Thyroid gland (tissue), 4 donors: ENCODE measurements at places on chromosomes 7 and 10. TPM values are rescaled to one million over a fixed set of nuclear protein-coding genes. Genes with fewer than 3 reads are reported as not detected.

DNA sequence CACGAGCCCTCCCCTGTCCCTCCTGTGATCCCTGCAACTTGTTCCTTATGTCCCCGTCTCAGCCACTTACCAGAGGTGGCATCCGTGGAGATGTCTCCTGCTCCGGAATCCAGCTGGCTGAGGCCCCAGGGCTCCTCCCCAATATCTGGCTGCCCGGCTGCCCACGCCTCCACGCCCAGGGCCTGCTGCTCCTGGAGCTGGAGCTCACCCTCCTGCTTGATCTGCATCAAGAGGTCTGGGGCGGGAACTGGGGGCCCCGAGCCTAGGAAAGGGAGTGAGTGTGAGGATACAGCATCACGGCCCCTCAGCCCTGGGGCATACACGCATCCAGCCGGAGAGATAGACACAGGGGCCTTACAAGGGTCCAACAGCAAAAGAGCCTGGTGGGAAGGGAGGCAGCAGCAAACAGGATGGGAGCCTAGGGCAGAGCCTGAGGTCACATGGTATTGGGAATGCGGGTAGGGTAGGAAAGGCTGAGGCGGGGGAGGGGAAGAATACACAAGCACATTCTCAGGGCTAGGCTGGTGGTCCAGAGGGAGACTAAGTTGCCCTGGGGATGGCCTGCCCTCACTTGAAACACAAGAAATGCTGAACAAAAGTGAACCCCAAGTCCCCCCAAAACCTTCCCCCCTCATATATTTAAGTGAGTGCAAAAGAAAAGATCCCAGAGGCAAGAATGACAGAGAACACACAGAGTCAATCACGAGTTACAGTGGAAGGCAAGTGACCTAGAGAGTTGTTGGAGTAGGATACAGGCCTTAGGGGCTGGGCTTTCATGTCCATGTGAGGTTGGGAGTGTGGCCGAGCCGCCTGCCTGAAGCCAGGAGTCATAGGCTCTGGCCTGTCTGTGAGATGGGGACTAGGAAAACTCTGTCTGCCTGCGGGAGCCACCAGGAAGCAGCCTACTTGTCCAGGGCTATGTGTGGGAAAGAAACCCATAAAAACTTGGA, 16.9 kb upstream of the ZNF777 start:
- no peaks in the 10 kb centered on the region for H3K4me1 ChIP-seq
- no peaks in the 10 kb centered on the region for H3K27me3 ChIP-seq
- H3K36me3 ChIP-seq: peaks cover 30% of the 10 kb centered on the region

GRCh38 chr10:111598433-111599059, 521.7 kb downstream of the ADRA2A start:
- no peaks in the 10 kb centered on the region for H3K27me3 ChIP-seq
- no peak overlapping the region for H3K27ac ChIP-seq
- no peaks in the 10 kb centered on the region for H3K4me1 ChIP-seq
- no peak overlapping the region for H3K4me3 ChIP-seq
- H3K36me3 ChIP-seq: no peaks in the 10 kb centered on the region

DNA sequence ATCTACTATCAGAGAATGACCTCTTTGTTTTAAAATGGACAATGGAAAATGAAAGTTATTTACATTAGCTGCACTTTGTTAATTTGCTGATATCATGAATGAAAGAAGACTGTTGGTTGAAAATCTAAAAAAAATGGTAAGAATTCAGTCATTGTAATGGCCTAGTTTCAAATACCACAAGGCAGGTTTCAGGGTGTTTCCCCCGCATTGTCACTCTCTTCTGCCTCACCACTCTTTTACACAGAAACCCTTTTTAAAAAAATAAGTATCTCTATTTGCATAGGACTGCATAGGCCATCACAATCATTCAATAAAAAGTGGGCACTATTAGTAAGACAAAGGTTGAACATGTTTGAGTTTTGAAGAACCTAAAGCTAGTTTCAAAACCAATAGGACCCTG, 737.1 kb downstream of the INHBA start:
- H3K36me3 ChIP-seq: no peaks in the 10 kb centered on the region
- no peaks in the 10 kb centered on the region for H3K4me1 ChIP-seq
- no peak overlapping the region for H3K4me3 ChIP-seq
- DNase-seq: no peak
- no peak overlapping the region for H3K27ac ChIP-seq

The PCLO gene
- 40.4 TPM for total RNA-seq

DNA sequence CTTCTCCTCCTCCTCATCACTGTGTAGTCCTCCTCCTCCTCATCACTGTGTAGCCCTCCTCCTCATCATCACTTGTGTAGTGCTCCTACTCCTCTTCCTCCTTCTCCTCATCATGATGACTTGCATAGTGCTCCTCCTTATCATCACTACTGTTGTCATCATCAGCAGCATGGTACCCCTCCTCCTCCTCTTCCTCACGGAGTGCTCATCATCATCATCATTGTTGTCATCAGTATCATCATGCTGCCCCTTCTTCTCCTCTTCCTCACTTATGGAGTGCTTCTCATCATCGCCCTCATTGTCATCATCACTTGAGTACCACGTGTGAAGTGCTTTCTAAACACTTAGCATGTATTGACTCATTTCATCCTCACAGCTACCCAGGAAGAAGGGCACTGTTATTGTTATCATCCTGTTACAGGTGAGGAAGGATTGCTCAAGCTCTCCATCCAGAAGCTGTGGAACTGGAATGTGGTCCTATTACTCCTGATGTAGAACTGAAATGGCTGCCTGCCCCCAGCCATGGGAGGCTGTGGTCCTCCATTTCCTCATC, 122.8 kb upstream of the SHH start:
- H3K27ac ChIP-seq: no peak overlapping the region
- no peak for DNase-seq
- H3K4me1 ChIP-seq: no peaks in the 10 kb centered on the region
- no peak overlapping the region for H3K4me3 ChIP-seq

DNA sequence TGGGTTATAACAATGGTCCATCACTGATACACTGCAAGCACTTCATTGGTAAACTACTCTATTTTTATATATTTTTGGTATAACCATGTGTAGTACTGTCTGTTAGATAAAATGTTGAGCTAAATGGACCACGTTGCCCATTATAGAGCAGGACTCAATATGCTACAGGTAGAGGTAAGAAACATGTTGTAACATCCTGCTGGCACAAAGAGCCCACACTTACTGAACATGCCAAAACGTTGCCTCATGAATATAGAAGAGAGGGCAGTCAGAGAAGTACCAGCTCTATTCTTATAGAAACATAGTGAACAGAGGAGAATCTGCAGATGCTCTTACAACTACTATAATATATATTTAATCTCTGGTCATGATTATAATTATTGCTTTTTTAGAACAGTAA, 18.4 kb upstream of the MET start:
- DNase-seq: no peak
- H3K36me3 ChIP-seq: no peaks in the 10 kb centered on the region
- H3K27ac ChIP-seq: no peak overlapping the region
- H3K27me3 ChIP-seq: no peaks in the 10 kb centered on the region
- no peaks in the 10 kb centered on the region for H3K4me1 ChIP-seq

GRCh38 chr10:67861750-67862432, 22.6 kb upstream of the SIRT1 start:
- H3K4me3 ChIP-seq: no peak overlapping the region
- H3K27me3 ChIP-seq: no peaks in the 10 kb centered on the region
- no peaks in the 10 kb centered on the region for H3K4me1 ChIP-seq
- no peak overlapping the region for H3K27ac ChIP-seq
- no peak for DNase-seq
- H3K36me3 ChIP-seq: no peaks in the 10 kb centered on the region

DNA sequence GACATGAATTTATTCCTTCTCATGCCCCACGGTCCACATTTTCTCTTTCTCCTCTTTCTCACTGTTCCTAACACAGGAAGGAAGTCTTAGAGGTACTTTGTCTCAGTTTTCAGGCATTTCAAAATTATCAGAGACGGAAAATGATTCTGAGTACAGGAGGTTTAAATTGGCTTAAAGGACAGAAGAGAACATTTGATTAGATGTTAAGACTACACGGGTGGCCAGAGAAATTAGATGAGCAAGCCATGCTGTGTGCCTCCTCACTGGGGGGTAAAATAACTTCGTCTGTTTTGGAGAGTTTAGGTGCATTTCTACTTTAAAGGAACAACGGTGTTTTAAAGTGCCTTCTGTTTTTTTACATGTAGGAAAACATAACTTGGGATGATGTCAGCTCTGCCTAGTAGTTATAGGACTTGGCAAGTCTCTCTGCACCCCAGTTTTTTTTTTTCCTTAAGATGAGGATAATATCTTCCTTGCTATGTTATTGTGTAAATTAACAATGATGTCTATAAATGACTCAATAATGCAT, 66.9 kb downstream of the MCMBP start:
- H3K36me3 ChIP-seq: no peaks in the 10 kb centered on the region
- no peaks in the 10 kb centered on the region for H3K4me1 ChIP-seq
- no peak overlapping the region for H3K27ac ChIP-seq
- DNase-seq: no peak

The PRSS37 gene
- total RNA-seq: not detected

DNA sequence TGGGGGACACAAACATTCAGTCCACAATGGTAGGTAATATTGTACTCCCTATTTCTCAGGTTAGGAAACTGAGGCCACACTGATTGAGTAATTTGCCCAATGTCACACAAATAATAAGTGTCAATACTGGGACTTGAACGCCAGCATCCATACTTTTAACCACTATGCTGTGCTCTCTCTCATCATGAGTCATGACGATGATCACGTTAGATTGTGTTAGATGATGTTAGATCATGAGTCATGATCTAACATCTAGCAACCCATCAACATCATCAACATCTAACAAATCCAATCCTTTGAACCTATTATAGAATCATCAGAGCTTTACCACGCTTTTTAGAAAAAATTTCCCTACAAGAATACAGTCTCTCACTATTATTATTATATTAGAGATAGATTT, 28.1 kb upstream of the HERPUD2 start:
- H3K36me3 ChIP-seq: no peaks in the 10 kb centered on the region
- H3K4me1 ChIP-seq: no peaks in the 10 kb centered on the region
- H3K27ac ChIP-seq: no peak overlapping the region
- no peaks in the 10 kb centered on the region for H3K27me3 ChIP-seq

The IDI2 gene
- not detected for total RNA-seq

The SPDYE2B gene
- total RNA-seq: not detected

GRCh38 chr10:88952647-88953111, at the start of gene ACTA2:
TSS of gene ACTA2 (minus strand) at chr10:88952773. CDS start at chr10:88948930, 3,843 bp downstream.
- no peak for DNase-seq
- H3K4me3 ChIP-seq: no peak within 1 kb of the TSS
- H3K4me1 ChIP-seq: peaks cover 21% of the 10 kb centered on the region
- no peaks in the 10 kb centered on the region for H3K36me3 ChIP-seq
- peak within 1 kb of the TSS; percentile 96 for H3K27ac ChIP-seq

DNA sequence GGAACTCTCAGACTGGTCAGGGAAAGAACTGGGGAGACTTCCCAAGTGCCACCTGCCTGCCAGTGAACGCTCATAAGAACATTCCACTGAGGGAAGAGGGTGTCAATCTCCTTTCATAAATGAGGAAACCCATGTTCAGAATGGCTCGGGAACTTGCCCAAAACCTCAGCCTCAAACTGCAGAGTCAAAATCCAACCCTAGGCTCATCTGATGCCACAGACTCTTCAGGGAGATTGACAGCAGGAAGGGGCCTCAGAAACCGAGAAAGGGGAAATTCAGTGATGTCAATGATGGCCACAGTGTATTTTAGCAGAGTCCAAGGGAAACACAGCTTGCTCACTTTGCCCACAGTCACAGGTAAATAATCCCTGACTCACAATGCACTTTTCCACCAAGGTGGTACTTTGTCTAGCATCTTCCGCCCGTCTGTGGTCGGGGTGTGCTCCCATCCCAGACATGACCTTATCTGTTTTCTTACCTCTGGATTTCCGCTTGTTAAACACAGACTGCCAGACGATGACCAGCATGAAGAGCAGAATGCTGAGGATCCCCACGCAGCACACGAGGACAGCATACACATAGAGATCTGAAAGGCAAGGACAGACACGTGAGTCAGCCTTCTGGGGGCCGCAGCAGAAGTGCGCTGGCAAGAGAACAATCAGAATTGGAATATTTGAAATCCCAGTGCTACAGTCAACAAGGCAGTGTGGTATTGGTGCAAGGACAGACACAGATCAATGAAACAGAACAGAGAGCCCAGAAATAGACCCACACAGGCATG, 38.4 kb downstream of the VSTM4 start:
- no peak overlapping the region for H3K4me3 ChIP-seq
- H3K4me1 ChIP-seq: peaks cover 68% of the 10 kb centered on the region
- no peaks in the 10 kb centered on the region for H3K27me3 ChIP-seq

DNA sequence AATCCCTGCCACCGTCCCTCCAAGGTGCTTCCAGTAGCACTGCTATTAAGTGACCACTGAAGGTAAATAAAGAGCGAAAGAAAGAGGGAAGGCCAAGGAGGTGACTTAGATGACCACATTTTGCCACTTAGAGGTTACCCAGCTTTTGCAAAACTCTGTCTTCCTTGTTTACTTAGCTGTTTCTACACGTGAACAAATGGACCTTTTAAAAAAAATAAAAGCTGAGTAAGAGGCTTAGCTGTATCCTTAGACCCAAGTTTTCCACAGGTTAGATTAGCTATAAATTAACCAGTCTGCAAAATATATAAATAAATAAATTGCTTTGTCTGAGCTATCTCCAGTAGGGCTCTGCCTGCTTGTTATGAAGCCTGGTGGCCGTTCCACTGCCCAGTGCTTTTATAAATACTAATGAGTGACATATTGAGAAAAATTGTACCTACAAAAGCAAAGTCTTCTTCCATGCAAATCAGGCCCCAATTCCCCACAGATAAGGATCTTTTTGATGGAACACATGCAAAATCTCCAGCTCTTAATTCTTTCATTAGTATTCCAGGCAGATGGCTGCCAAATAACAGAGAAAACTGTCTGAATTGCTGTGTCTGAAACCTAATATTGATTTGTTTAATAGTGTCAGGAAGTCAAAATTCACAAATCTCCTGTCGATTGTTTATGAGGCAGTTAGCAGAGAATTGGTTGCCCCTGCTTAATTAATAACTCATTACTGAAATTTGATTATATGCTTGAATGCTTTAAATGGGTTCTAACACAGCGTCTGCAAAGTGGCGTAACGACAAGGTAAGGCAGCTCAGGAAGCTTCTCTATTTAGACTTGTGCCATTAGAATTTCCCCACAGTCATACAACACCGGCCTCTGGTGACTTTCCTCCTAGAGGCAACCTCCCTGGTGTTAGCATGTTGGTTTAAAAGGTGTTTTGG, 176.7 kb downstream of the EMX2 start:
- no peak for DNase-seq
- H3K27ac ChIP-seq: no peak overlapping the region
- H3K4me1 ChIP-seq: no peaks in the 10 kb centered on the region

DNA sequence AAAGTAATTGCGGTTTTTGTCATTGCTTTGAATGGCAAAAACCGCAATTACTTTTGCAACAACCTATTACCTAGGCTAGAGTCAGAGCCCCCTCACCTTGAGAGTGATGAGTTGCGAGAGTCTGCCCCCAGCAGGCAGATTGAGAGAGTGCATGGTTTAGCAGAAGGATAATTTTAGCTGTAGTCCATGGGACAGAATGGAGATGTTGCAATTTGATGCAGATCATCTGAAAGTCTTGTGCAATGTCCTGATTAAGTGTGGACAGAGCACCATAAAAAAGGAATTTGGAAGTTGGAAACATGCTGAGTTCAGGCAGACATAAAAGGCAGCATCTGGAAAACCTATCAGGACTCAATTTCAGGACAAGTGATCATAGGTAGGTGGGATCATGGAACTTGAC, 48.7 kb downstream of the GPR141 start:
- H3K27ac ChIP-seq: no peak overlapping the region
- H3K4me3 ChIP-seq: no peak overlapping the region
- DNase-seq: peak; percentile 48
- H3K27me3 ChIP-seq: no peaks in the 10 kb centered on the region

GRCh38 chr7:84677117-84677732, 482.6 kb upstream of the SEMA3A start:
- peak overlapping the region; percentile 52 for H3K27ac ChIP-seq
- peaks cover 3% of the 10 kb centered on the region for H3K4me1 ChIP-seq
- no peaks in the 10 kb centered on the region for H3K27me3 ChIP-seq
- H3K4me3 ChIP-seq: no peak overlapping the region
